Activated naive CD4-positive, alpha-beta T cell treated with Interleukin-2 at 50 U/mL for 16 hours (primary cell): ENCODE measurements at places on chromosomes 13 and 19.
A peak's percentile ranks its signal among the peaks of the same experiment; 100 is the strongest.

- DNase-seq, result no peak
Observed at GRCh38 chr19:44847144-44848035, 1.3 kb downstream of the NECTIN2 start.

GRCh38 chr19:50836543-50837195 is 3.3 kb upstream of the KLK15 start:
- DNase-seq, result no peak

DNA sequence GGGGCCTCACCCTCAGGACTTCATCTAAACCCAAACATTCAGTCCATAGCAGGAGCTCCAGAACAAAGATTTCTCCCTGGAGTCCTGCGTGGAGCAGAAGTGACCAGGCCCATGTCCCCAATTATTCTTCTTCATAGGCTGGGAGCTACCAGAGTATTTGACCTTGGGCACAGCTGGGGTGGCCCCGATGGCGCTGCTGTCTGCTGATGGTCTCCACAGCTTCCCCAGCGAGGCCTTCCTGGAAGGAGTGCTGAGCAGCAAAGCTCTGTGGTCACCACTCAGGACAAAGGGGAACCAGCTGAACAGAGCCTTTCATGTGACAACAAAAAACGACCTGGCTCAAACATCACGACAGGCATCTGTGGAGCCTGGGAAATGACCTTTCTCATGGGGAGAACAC is 62.7 kb upstream of the ARGLU1 start:
- no peak for DNase-seq

DNA sequence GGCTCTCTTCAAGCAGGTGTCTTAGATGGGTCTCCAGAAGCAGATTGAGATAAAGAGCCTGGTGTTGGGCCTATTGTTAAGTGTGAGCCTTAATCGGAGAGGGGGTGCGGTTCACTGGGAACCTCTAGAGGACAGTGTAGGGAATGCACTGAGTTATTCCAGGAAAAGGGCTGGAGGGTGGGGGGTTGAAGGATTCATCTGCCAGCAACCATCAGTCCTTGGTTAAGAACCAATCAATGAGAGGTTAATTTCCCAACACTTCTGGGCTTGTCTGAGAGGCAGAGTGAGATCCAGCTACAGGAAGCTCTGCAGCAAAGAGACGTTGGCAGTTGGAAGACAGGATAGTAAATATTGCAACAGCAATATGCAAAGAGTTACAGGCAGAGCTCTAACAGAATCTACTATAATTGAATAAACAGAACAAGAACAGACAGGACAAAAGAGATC is 28.7 kb downstream of the CYP4F2 start:
- peak; percentile 27 for DNase-seq

- no peak for DNase-seq
Observed at GRCh38 chr13:76792731-76793347, 93.4 kb downstream of the KCTD12 start.

GRCh38 chr19:16386619-16387240 is 62.1 kb downstream of the KLF2 start:
- peak; percentile 59 for DNase-seq

GRCh38 chr19:41445575-41445974 is 2.6 kb downstream of the ERICH4 start:
- DNase-seq, result no peak

DNA sequence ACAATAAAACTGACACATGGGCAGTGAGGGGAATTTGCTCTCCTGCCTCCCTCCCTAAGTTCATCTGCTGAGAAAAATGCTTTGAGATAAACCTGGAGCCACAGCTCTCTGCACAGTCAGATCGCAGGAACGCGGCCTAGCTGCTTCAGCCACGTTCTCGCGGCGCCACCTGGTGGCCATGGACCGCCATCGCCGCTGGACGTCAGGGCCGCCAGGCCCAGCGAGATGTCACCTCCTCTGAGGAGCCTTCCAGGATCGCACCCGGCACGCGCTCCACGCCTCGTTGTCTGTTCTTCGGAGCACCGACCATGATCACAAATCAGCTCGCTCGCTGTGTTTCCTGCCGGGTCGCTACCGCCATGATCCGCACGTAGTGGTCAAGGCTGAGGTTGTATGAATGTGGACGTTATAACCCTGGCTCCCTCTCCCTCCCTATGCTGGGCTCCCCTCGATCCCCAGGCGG is 20.6 kb upstream of the USP29 start:
- peak; percentile 58 for DNase-seq

GRCh38 chr13:111941845-111942447 is 125.0 kb upstream of the SOX1 start:
- DNase-seq, result no peak

DNA sequence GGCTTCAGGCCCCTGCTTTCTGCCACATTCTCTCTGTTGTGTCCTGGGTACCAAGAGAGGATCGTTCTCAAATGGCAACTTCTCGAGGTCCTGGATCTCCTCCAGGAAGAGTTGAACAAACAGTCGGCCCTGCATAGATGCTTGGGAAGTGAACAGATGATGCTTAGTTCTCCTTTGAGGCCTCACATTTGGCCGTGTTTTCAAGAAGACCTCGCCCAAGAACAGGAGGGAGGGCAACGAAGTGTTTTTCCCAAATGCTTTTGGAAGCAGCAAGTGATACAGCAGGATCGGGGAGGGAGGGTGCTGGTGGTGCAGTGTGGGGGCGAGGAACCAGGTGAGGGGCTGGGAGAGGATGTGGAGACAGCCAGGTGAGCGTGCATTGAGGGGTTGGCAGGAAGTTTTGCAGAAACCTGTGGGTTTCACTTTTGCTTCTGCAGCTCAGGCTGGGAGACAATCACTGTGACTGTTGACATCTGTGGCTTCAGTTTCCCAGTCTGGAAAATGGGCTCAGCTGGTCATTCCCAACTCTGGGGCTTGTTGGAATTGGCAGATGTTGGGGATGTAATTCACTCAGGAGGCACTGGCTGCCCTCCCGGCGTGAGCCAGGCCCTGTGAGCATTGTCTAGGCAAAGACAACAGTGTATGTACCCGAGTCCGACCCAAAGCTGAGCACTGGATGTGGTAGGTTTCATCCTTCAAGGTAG is 21.6 kb downstream of the MAST3 start:
- DNase-seq, result peak; percentile 55

- no peak for DNase-seq
Observed at GRCh38 chr13:77377016-77377415, 50.1 kb upstream of the MYCBP2 start.

GRCh38 chr19:35332817-35333216 is 3.8 kb downstream of the CD22 start:
- DNase-seq, result peak; percentile 21

GRCh38 chr19:49506575-49507105 is 5.8 kb upstream of the FCGRT start:
- DNase-seq, result peak; percentile 78

DNA sequence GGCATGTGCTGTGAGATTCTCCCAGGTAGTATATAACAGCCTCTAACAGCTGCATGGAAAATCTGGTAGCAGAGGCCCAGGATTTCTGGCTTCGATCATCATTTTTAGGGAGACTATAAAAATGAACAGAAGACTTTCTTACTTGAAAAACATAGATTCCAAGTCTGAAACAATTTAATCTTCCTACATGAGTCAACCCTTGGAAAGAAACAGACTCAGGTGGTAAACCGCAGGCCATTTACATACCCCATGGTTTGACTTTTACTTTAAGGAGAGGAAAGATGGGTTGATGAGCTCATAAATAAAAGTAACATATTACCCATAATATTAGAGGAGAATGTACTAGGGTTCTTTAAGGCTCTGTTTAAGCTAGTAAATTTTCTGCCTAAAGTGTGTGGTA is 121.6 kb downstream of the CYSLTR2 start:
- no peak for DNase-seq

- no peak for DNase-seq
Observed at GRCh38 chr19:16561382-16561781, 10.8 kb downstream of the SLC35E1 start.
